ENCODE measurements at places on chromosomes 12 and 14.

DNA sequence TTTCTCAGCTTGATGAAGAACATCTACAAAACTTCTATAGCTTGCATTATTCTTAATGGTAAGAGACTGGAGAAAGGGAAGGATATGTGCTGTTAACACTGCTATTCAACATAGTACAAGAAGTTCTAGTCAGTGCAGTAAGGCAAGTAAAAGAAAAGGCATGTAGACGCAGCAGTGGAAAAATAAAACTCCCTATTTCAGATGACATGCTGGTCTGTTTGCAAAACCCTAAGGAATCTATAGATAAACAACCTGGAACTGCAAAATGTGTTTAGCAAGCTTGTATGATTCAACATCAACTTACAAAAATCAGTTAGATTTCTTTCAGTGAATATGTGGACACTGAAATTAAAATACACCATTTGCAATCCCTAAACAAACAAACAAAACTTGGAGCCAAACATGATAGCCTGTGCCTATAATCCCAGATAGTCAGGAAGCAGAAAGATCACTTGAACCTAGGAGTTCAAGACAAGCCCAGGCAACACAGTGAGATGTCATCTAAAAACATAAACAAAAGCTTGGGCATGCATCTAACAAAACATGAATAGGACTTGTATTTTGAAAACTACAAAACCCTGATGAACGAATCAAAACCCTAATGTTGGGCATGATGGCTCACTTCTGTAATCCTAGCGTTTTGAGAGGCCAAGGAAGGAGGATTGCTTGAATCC lies 293.6 kb upstream of the RGS6 start:
- DNase-seq = peak; percentile 68

GRCh38 chr12:102061096-102061559 lies 663 bp downstream of the WASHC3 start:
- peak; percentile 31 for DNase-seq

DNA sequence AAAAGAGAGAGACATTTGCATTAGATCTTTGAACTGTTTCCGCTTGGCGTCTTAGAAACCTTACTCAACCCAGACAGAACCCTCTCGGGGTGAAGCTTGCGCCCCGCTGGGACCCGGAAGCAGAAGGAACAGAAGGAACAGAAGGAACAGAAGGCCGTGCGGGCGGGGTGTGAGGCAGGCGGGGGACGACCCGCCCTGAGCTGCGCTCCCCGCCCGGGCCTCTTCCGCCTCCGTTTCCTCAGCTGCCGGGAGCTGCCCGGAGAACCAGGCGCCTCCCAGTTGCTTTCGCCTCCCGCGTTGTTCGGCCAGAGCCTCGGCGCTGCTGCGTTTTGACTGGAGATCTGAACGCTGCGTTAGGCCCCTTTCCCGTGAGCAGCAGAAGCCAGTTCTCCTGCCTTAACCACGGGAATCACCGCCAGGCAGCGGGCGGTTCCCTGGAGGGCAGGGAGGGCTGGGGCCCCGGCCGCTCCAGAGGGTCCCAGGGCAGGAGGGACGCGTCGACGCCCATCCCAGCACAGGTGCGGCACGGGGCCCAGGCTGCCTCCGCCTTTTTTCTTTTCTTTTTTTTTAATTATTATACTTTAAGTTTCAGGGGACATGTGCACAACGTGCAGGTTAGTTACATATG lies 19.3 kb upstream of the MMP17 start:
- DNase-seq = peak; percentile 50

- DNase-seq = no peak
These were observed 31.7 kb downstream of the RASAL1 start for GRCh38 chr12:113103756-113104450.

- peak; percentile 39 for DNase-seq
These were observed 9.9 kb downstream of the GPHB5 start for GRCh38 chr14:63308723-63309317.

- no peak for DNase-seq
These were observed 13.4 kb upstream of the GPRC5A start for GRCh38 chr12:12877781-12878455.

Measured in trophoblast cell (in vitro differentiated cells and primary cell).